ENCODE measurements at places on chromosomes 4 and X.

GRCh38 chr4:173490817-173491528, 39.1 kb downstream of the HAND2 start:
- no peak for DNase-seq

DNA sequence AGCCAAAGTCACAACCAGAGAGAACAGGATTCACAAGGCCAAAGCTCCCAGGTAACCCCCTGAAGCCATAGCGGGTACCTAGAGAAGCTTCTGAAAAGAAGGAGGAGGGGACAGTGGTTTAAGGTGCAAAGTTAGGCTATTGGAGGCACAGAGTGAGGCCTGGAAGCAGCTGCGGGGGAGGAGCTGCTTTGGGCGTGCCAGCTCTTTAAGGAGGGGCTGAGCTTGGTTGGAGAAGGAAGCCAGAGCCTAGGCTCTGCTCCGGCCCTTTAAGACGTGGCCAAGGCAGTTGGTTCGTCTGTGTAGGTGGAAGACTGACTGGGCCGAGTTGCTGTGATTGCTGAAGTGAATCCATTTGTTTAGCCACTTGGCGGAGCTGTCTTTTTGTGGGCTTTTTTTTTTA, 1.5 kb downstream of the KLF8 start:
- DNase-seq, result no peak

DNA sequence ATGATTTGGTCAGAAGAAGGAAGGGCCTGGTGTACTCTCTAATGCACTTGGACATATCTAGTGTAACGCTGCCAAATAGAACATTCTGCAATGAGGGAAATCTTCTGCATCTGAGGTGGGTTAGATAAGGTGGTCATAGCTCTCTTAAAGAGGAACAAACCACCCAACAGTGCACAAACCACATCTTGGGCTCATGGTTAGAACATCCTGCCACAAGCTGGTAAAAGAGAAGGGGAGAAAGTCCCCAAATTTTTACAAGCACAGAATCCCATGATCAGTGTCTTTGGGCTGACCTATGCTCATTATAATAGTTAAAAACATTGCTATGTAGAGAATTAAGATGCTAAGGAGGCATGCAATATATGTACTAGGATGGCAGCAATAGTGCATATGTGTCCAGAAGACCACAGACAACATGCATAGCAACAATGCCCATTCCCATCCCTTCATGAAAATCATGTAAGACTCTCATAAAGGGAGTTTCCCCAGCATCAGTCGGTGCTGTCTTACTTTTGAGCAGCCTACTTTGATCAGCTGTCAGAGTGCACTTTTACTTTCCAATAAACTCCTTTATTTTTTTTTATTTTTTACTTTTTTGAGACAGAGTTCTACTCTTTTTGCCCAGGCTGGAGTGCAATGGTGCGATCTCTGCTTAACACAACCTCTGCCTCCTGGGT, 99.7 kb upstream of the SLC7A11 start:
- DNase-seq, result no peak

GRCh38 chr4:83850435-83850834, 314.5 kb downstream of the GPAT3 start:
- DNase-seq, result no peak

DNA sequence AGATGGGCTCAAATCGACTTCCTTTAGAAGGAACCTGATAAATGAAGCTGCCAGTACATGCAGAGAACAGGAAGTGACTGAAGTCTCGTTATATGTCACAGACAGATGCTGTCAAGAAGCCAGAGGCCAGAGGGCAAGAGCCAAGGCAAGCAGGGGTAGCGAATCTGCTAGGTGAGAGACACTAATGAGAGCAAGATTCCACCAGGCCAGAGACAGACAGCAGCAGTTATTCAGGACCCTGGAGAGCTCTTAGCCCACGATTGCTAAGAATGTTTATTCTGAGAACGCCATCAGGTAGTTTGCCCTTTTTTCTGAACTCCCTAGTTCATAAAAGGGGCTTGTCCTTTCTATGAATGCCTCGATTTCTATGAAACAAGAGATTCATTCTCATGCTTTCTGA, 73.7 kb downstream of the BEND2 start:
- no peak for DNase-seq

GRCh38 chr4:181193131-181193930, 1049.9 kb upstream of the TENM3 start:
- DNase-seq, result no peak

GRCh38 chr4:89438102-89438831, 130.7 kb upstream of the GPRIN3 start:
- peak; percentile 41 for DNase-seq

DNA sequence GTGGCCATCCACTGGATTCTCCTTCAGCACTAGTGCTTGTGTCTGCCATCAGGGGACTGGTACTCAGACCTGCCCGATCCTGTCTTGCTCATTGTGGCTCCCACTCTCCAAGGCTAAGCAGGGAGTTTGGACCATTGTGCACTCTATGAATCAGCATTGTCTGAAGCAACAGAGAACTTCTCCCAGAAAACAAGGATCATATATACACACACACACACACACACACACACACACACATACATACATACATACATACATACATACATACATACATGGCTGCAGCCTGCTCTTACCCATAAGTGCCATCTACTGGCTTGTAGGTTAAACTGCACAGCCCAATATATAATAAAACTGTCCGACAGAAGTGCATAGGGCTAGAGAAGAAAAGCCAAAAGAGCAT, 345.3 kb upstream of the LCORL start:
- DNase-seq, result no peak

DNA sequence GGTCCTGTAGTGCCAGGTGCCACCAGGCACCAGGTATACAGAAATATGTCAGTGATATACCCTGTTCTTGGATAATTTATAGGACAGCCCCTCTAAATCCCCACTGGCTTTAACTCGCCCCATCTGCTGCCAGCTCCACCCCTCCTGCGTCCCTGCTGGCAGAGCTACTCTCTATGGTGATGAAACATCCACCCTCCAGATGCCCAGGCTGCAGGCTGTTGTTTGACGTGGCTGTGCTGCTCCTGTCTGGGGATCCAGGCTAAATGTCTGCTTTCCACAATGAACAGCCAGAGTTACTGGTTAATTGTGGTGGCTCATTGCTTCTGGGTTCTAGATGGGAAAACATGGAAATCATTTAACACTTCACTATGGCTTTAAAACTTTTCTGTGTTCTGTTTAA, 12.9 kb downstream of the NHSL2 start:
- no peak for DNase-seq

DNA sequence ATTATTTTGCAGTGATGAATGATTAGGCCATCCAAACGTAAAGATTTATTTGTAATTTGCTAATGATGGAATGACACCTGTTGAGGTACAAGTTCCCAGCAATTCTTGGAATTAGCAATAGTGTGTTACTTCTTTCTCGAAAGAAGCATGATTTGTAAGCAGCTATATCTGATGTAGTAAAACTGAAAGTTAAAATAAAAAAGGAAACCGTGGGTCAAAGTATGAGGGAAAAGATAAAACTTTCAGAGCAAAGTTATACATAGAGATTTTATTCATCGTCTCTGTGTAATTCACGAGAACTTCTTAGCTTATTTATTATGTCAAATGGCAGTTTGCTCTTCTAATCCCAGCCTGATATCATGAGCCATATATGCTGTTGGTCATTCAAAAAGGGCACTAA, 59.0 kb downstream of the NFKB1 start:
- no peak for DNase-seq

- DNase-seq, result no peak
Measured at GRCh38 chr4:123350191-123350544, 46.4 kb upstream of the SPRY1 start.

- DNase-seq, result no peak
Measured at GRCh38 chrX:69741721-69742120, 125.8 kb downstream of the EDA start.

- no peak for DNase-seq
Measured at GRCh38 chrX:47618923-47619485, 653 bp downstream of the SYN1 start.

DNA sequence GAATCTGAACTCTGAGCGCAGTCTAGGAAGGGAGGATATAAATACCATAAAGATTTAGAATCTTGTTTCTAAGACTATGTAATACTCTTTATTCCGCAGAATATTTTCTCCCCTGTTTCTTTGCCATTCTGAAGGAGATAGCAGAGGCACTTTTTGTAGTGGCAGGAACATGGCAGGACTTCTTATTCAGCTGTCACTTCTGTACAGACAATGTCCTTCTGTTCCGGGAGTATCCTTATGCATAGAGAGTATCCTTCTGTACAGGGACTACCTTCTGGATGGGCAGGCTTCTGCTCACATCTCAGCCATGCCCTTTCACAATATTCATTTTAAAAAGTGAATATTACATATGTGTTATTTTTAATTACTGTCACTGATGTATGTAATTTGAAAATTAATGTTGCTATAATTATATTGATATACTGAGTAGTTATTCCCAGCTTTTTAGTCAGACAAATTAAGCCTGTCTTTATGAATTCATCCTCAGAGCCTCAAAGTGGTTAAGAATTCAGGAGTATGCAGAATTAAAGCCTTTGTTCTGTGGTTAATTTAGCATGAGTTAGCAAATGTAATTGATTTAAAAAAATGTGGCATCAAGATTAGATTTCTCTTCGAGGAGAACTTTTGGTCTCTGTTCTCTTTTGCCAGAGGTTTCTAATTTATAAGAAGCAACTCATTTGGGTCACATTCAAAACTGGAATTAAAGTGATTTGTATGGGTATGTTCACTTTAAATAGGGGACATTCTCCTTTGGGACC, 174.4 kb downstream of the FHIP1A start:
- DNase-seq, result no peak

DNA sequence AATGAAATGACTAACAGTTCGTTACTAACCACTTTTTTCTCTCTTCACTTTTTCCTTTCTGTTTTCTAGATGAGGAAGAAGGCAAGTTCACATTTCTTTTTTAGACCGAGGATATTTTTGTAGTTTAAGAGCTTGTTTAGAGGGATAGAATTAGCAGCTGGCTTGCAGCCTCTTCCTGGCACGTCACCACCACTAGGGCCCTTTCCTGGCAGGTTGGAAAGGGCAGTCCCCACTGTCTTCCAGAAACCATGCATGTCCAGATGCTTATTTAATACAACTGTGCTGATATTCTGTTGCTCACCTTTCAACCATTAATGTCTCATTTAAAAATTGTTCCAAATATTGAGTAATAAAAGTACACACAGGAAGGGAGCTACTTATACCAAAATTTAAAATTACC, 209.5 kb upstream of the PACRGL start:
- no peak for DNase-seq

- no peak for DNase-seq
Measured at GRCh38 chr4:167616476-167616875, 382.2 kb upstream of the SPOCK3 start.
